ENCODE measurements at places on chromosomes 7 and 10.
A peak's percentile ranks its signal among the peaks of the same experiment; 100 is the strongest.

DNA sequence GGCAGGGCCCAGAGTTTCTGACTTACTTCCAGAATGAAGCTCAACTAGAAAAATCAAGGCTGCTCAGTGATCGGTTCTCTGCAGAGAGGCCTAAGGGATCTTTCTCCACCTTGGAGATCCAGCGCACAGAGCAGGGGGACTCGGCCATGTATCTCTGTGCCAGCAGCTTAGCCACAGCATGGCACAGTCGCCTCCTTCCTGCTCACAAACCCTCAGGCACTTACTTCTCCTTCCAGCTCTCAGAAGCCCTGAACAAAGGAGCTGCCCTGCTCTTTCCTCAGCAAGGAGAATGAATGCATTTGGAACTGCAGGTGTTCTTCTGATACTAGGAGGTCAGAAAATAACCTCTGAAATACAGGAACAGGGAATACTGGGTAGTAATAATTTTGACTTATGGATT is 219.7 kb upstream of the PRSS1 start:
- DNase-seq: no peak

GRCh38 chr7:3003936-3004335 is 39.7 kb downstream of the CARD11 start:
- no peak for DNase-seq

DNA sequence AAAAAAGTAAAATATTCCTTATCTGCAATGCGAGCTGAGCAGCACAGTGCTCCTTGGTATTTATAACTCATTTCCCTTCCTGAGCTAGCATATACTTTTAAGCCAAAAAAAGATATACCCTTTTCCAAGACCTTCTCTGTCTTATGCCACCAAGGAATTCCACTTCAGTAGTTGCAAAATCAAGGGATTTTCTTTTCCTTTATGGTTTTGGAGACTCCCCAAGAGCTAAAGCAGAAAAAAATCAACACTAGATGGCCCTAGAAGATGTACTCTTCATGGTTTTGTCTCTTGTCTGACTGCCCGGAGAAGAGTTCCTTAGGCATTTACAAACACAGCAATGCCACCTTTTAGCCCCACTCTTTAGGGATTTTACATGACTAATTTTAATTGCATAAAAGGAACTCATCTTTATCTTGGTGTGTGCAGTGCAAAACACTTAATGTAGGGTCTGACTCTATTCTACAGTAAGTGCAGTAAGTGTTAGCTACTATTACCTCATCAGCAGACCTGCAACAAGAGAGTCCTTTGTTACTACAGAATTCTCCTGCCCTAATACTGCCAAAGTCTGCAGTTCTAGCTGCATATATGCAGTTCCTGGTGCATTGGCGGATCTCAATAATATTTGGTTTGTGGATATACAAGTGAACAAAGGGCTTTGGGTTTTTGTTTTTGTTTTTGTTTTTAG is 443.3 kb downstream of the GFRA1 start:
- no peak for DNase-seq

- no peak for DNase-seq
These were observed 61.0 kb upstream of the EFCAB10 start for GRCh38 chr7:105642264-105642663.

DNA sequence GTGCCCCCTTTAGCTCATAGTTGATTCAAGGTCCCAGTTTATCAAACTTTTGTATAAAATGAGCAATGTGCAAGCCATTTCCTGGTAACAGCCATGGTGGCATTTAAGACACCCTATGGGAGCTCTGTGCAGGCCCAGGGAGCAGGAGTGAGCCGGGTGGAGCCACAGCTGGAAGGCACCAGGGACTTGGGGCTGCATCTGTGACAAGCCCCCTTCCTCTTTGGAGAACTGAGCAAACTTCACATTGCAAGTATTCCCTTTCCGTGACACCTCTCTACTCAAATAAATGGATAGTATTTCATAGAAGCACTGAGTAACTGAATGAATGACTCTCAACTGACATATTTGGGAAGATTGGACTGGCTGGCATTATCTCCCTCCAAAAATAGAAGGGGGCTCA is 558.7 kb upstream of the FOXK1 start:
- no peak for DNase-seq

GRCh38 chr10:118565301-118566075 is 30.0 kb downstream of the PRLHR start:
- DNase-seq: no peak

DNA sequence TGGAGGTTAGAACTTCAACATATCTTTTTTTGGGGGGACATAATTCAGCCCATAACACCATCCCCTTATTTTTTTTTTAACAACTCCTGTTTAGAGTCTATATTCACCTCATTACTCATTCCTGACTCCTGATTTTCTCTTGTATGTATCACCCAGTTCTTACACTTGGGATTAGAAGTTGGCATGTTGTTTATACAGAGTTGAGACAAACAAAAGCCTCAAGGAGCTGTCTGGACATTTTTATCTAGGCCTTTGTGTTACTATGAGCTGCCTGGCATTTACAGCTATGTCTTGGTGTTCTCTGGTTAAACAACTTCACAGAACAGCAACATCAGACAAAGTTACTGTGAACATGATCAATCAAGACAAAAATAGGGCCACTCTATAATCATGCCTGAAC is 517.5 kb downstream of the KIF20B start:
- no peak for DNase-seq

DNA sequence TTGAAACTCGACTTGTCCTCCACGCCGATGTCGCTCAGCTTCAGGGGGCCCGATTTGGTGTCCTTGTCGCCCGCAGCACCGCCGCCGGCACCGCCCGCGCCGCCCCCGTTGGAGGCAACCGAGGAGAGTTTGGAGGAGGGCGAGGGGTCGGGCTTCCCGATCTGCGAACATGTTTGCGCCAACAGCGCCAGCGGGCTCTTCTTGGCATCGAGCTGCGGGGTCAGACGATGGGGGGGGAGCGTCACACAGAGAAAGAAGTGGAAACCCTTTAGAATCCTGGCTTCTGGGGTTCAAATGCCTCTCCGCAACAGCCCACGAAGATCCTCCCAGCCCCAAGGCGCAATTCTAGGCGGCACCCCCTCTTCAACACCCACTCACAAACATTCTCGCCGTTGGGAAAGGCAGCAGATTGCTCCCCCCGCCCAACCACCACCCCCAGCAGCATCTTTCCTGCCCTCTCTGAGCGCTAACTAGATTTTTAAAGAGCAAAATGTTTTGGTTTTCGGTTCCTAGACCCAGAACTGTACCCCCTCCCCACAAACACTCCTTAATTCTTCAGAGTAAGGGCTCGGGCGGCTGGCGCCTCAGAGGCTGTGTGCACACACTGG is 1.3 kb downstream of the ZNF503 start:
- peak; percentile 96 for DNase-seq

- no peak for DNase-seq
These were observed 5.2 kb upstream of the SAR1A start for GRCh38 chr10:70175516-70175915.

DNA sequence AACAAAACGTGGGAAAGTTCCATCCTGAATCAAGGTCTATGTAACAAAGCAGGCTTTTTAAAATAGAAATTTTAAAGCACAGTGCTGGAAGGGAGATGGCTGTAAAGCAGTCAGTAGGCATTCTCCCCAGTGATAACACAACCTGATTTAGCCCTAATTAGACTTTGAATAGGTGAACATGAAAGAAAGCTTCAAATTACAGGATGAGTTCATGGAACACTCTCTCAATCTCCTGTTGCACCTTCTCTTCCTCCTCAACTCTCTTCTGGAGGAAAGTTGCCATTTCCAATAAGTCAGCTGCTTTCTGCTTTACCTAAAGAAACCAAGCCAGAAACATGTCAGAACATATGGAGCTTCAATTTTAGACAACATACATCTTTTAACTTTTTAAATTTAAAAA is 20.1 kb downstream of the SFR1 start:
- no peak for DNase-seq

GRCh38 chr10:126398924-126399323 is 10.6 kb upstream of the ADAM12 start:
- no peak for DNase-seq

DNA sequence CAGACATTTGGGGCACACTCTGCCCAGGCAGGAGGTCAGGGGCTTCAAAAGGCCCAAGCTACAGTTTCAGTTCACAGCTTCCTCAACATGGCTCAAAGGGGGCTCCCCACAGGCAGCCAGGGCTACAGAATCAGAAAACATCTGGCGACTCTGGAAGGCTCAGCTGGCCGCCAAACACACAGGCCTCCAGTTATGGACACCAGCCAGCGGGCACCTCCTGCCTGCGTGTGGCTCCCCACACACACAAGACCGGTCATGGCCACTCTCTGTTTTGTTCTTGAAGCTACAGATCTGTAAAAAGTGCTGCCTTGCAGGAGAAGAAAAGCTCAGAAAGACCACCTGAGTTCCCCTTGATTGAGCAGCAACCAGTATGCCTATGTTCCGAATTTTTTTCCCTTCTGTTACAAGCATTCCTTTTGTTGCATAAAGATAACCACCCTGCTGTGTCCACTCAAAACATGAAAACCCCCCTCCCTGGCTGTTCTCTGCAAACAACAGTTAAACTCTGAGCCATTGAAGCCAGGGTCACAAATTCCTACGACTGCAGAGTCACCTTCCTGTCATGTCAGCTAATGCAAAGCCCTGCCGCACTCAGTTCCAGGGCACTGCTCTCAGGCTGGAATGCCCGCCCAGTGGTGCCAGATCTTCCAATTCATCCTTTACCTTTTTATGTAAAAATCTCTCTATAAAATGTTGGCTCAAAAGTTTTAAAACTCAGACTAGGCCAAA is 33.6 kb downstream of the VSTM4 start:
- DNase-seq: no peak

GRCh38 chr10:47354165-47354564 is 6.0 kb downstream of the RBP3 start:
- DNase-seq: peak; percentile 85

- no peak for DNase-seq
These were observed 2.2 kb upstream of the HIP1 start for GRCh38 chr7:75740846-75741497.

GRCh38 chr7:87027900-87028299 is 31.6 kb downstream of the ELAPOR2 start:
- DNase-seq: no peak

DNA sequence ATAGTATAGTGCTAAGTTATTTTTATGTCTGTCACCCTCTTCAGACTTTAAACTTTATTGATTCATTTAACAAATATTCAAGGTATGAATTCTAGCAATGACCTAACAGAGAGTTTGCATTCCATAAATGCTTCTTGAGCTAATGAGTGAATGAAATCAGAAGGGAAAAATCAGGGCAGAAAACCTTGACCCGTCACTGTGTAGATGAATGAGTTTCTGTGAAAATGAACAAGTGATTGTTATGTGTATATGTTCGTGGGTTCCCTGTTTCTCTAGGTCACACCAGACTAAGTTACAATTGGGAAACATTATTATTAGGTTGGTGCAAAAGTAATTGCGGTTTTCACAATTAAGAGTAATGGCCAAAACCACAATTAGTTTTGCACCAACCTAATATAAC is 30.1 kb downstream of the APBB1IP start:
- DNase-seq: peak; percentile 77

DNA sequence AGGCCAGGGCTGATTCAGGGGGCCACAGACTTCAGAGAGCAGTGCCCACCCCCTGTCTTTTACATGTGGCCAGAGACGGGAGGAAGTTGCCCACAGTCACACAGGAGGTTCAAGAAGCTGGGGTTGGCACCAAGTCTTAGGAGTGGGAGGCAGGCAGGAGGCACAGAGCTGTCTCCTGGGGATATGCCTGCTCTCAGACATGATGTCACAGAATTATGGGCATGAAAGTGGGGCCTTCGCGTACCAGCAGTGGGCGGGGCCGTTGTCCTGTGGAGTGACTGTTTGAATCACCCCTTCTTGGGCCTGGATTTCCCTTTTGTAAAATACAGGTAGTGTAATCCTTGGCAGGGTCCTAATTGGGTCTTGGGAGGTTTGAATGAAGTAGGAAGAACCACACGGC is 81.2 kb upstream of the PPIF start:
- peak; percentile 93 for DNase-seq

- peak; percentile 91 for DNase-seq
These were observed 74.5 kb upstream of the LEP start for GRCh38 chr7:128166603-128167041.

DNA sequence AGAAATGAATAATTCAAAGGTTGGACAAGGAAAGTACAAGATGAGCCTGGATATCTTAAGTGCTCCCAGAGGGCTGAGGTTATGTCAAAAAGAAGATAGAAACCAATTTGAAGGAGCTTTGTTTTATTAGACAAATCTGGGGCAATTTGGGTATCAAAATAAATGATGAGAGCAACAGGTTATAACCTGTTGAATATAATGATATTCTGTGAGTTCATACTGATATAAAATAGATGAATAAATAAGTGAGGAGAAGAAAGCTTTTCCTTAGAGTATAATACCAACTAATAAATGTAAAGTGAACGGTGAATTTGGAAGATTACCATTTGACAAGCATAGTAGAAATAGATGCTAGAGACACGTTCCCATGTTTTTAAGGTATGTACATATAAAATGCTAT is 544.2 kb upstream of the ANKRD30A start:
- DNase-seq: no peak

- peak; percentile 70 for DNase-seq
These were observed 30.3 kb downstream of the DAGLB start for GRCh38 chr7:6417408-6417807.

DNA sequence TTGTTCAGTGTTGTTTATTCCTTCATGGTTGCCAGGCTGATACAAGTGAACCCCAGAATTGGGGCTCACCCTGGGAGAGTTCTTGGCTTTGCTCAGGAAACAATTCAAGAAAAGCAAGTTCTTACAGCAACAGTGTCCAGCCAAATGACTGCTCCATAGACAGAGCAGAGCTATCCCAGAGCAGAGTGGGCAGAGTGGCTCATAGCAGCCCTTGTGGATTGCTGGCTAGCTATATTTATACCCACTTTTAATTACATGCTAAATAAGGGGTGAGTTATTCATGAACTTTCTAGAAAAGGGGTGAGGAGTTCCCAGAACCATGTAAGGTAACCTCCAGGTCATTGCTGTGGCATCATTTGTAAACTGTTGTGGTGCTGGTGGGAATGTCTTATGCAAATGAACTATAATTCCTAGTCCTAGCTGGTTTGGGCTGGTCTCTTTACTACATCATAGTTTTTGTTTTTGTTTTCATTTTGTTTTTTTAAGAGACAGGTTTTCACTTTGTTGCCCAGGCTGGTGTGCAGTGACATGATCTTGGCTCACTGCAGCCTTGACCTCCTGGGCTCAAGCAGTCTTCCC is 59.9 kb upstream of the HBP1 start:
- no peak for DNase-seq

Measured in osteoblast (primary cell).